ENCODE measurements at places on chromosomes 6 and 20.

DNA sequence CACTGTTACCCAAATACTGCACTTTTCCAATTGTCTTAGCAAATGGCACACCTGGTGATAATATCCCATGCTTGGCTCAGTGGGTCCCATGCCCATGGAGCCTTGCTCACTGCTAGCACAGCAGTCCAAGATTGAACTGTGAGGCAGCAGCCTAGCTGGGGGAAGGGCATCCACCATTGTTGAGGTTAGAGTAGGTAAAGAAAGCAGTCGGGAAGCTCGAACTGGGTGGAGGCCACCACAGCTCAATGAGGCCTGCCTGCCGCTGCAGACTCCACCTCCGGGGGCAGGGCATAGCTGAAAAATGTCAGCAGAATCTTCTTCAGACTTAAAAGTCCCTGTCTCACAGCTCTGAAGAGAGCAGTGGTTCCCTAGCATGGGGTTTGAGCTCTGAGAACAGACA, 9.2 kb upstream of the CST2 start:
- DNase-seq: no peak

- DNase-seq: no peak
Measured at GRCh38 chr6:159121486-159121885, 47.7 kb upstream of the FNDC1 start.

GRCh38 chr20:59939052-59939878, 840 bp downstream of the PPP1R3D start:
- no peak for DNase-seq

DNA sequence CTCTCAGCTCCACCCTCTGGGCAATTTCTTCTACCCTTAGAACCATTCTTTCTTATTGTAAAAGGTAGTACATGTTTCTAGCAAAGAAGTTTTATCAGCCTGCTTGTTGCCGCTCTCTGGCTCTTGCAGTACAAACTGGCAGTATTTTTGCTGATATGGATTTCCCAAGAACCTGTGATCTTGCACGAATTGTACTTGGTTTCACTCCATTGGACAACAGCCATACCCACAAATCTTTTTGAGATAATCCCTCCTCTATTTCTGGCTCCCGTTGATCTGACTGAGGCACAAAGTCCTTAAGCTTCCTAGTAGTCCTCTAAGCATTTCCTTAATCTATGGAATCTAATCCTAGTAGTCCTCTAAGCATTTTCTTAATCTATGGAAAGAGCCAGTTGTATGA, 487.0 kb upstream of the PTCHD4 start:
- no peak for DNase-seq

DNA sequence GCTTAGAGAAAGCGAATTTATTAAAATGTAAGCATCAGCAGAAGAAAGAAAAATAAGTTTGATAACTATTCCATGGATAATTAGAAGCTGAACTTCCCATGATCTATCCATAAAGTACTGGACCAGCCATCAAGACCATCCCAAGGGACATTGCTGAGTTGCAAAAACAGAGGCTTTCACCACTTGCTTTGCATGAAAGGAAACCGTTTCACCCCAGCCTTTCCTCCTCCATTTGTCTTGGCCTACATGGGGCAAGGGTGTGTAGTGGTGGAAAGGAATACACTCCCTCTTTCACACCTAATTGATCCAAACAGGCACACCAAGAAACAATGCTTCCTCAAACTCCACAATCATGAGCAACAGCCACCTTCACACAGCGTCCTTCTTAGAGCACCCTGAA, 10.4 kb downstream of the HIVEP2 start:
- DNase-seq: no peak

DNA sequence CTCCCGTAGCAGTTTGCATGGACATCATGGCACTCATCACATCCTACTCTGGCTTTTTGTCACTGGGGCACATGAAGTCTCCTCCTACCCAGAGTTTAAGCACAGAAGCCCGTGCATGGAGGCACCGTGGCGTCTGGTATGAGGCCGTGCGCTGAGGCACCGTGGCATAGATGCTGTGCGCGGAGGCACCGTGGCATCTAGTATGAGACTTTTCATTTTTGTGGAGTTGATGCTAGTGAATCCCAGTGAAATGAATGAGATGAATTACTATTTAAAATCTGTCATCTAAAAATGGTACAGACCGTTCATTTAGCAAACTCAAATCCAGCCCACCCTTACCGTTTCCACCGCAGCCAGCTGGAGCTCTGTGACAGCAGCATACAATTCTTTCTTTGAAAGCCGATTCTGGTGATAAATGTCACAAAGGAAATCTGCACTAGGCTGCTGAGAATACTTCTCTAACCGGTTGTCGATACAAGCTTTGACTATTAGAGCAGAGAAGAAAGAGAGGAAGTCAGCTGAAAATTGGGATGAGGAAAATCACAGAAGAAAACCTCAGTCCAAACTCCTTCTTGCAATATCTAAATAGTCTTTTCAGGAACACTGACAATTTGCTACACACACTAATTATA, 11.3 kb downstream of the CYP24A1 start:
- DNase-seq: no peak

DNA sequence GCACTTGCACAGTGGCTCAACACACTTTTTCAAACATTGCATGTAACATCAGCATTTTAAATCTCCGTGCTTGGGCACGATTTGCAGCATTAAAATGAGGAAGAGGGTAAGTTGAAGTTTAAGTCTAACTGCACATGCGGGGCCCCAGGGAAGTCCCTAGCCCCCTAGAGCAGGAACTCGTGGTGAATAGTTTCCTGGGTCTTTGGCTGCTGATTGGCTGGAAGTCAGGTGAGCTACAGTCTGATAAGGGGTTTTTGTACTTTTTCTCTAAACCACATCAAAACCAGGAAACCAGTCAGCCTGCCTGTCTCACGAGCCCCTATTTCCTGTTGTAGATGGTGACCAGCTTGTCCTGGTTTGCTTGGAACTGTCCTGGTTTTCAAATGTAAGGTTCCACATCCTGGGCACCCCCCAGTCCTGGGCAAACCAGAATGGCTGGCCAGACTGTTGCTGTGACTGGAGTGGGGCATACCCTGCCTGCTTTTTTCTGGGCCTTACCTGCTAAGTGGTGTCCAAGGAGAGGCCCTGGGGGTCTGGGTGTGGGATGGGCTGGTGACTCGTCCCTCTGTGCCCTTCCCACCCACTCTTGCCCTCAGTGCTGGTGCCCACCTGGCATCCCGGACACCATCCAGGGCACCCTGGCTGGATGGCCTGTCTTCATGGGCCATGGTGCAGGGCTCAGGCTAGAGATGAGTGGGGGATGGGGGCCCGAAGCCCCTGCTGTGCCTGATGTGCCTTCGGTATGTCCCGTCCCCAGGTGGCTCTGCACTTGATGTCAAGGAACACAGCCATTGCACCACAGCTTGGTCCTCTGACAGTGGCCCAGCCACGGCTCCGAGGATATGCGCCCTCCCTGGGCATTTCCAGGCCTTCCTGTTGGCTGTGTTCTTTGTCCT, 31.8 kb downstream of the SUN5 start:
- no peak for DNase-seq

DNA sequence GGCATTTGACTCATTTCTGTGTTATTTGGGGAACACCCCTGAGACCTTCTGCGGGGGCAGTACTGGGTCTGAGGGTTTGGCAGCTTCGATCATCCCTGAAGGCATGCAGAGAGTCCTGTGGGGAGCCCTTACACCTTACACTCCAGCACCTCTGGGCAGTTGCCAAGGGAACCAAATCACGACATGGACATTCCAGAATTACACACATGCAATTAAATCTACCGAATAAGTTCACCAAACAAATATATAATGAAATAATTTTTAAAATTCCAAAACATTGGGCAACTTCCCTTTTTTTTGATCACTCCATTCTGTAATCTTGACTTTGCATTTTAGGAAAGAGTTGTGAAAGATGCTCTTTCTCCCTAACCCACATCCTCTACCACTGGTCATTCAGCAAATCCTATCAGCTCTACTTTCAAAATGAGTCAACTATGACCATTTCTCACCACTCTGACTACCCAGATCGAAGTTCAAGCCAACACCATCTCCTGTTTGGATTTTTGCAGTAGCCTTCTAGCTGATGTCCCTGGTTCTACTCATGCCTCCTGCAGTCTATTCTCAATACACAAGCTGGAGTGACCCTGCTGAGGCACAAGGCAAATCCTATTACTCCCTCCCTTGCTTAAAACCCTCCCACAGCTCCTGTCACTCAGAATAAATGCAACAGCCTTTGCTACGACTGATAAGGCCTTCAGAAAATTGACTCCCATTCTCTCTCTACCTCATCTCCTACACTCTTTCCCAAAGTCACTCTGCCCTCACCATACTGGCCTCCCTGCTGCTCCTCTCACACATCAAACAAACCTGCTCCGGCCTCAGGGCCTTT, 533.3 kb downstream of the HACE1 start:
- DNase-seq: no peak

- DNase-seq: no peak
Measured at GRCh38 chr6:165092881-165093595, 216.4 kb downstream of the C6orf118 start.

GRCh38 chr6:116036075-116036773, 24.5 kb downstream of the FRK start:
- DNase-seq: no peak

DNA sequence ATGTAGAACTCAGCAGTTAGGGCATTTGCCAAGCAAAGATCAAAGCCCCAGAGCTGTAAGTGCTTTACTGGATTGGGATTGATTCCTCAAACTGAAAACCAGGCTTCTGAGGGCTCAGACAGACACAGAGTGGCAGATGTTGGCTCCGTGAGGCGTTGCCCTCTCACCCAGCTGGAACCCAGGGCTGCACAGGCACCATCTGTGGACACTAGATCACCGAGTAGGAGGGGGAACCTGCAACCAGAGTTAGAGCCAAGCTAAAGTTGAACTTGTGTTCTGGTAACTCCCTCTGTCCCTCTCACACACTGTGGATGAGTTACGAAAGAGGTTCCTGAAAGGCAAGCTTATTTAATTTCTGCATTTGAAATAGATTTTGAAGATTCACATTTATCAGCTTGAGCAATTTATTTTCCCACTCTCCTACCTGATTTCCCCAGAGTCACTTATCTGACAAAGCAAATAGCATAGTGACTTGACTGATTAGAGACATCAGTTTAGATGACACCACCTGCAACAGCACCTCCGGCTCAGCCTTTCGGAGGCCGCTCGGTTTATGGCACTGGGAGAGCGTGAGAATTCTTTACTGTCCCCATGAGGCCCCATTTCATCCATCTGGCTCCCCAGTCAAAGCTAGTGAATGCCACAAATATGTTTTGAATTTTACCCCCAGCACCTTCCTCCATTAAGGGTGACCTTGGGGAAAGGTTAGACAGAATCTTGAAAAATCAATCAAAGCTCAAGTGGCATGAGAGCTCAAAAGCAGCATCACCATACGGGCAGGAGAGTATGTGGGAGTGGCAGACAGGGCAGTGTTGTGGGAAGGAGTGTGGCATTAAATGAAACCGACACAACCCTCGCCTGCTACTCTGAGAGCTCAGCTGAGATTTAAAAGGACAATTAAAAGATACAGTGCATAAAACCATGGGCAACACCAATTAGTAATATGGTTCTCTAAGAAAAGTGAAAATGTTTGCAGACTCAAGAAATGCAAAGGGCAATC, 48.5 kb downstream of the RPF2 start:
- DNase-seq: peak; percentile 72

GRCh38 chr6:34512738-34513115, 43.4 kb downstream of the SPDEF start:
- DNase-seq: no peak

- no peak for DNase-seq
Measured at GRCh38 chr20:33919653-33920052, 74.1 kb upstream of the RALY start.

GRCh38 chr6:52489881-52490280, 69.7 kb downstream of the EFHC1 start:
- DNase-seq: no peak

GRCh38 chr6:154783229-154783628, 50.0 kb downstream of the SCAF8 start:
- DNase-seq: no peak

DNA sequence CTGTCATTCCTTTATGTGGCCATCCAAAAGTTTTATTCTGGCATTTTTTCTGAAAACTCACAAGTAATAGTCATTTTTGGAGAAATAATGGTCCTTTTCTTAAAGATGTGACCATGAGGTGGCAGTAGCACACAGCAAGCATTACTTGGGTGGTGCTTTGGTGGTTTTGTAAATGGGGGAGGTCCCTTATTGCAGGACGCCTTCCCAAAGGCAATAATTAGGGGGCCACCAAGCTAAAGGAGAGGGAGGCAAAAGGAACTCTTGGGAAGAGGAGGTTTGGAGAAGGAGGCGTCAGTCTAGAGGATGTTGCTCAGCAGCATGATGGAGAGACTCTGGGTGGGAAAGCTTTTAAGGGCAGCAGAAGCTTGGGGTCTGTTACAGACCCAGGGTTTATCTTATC, 422.6 kb upstream of the MMS22L start:
- no peak for DNase-seq

DNA sequence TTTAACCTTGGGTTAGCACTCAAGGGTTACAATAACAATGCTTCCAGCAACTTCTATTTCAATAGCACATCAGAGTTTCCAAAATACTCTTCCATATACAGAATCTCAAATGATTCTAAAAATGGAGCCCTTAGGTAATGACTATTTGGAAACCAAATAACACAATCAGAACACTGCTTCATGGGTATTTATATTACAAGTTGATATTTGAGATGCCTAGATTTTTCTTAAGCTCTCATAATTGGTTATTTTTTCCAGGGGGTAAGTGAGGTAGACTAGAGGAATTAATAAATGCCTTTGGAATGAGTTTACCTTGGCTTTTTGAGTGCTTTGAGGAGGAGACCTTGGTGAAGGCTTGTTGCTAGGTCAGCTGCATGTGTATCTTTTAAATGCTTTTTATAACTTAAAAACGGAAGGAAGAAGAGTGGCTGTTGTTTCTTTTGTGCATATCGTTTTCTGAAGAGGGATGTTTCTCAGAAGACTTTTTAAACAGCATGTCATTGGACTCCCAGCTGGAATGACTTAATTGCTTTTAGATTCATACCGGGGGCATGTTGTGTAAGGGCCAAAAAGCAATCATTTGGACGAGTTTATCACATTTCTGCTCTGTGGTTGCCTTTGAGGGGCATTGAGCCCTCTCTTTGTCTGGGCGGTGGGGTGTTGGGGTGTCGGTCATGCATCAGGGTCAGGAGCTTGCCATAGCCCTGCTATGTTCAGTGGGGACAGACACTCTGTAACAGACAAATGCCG, 186.0 kb downstream of the DTNBP1 start:
- DNase-seq: peak; percentile 19

DNA sequence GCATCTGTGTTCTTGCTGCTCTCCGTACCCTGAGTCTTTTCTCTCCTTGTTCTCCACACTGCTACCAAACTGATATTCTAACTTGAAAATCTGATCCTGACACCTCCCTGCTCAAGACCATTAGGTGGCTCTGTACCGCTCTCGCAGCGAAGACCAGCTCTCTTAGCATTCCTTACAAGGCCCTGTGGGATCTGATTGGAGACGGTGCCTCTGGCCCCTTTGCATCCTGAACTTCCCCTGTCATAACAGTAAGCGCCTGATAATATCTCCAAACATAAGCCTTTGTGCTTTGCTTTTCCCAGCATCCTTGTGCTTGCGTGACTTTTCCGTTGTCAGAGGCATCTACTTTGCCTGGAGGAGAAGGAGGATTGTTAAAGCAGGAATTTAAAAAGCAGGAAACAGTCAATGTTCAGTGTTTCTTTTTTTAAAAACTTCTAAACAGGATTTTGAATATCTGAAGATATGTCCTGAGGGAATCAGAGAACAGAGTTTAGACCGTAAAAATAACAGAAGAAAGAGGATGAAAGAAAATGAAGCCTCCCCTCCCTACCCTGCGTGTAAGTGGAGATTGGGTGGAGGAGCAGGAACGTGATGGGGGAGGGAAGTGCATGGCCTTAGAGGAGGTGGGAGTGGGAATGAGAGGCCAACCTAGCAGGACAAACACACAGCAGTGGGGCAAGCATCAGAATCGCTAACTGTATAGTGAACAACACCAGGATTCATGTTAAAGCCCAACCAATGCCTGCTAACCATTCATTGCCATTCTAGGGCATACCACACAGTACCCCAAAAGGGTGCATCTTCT, 89.2 kb upstream of the STMND1 start:
- no peak for DNase-seq
